IMR-90 (cell line): ENCODE measurements at places on chromosomes 1 and 21. TPM values are rescaled to one million over a fixed set of nuclear protein-coding genes. Genes with fewer than 3 reads are reported as not detected.

DNA sequence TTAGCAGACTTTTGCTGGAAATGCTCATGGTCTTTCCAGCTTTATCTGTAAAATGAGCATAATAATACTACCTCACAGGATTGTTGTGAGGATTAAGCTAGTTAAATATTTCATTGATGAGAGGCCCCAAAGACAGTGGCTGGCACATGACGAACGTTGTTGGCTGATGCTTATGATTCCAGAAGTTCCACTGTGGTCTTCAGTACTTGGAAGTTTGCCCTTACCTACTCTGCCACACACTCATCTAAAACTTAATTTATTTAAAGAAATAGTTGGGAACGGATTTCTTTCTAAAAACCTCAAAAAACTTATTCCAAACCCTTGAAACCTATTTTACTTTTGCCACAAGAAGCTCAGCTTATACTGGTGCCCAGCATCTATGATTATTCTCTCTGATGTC is 170.7 kb downstream of the DHRS3 start:
- peak overlapping the region; percentile 35; the same call in 1 of the 2 replicates for H3K27ac ChIP-seq
- peaks cover 2% of the 10 kb centered on the region; the same call in 1 of the 2 replicates for H3K36me3 ChIP-seq
- peaks cover 22% of the 10 kb centered on the region for H3K4me1 ChIP-seq
- DNase-seq = peak; percentile 79

DNA sequence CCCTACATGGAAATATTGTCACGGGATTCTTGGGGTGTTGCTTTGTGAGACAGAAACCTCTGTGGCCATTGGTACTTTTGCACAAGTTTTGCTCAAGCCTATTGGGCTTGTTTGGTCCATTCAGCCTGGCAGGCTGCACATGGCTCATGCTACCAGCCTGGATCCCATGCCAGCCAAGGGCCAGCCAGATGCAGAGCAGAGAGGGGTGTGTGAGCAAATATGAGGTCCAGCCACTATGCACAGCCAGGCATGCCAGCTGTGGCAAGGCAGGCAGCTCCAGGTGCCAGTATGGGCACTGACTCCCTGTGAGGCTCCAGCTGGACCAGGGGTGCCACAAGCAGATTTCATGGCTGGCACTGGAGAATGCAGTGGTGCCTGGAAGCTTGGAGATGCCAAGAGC is 6.7 kb upstream of the CHD1L start:
- DNase-seq = no peak
- H3K4me3 ChIP-seq = no peak overlapping the region
- no peak overlapping the region for H3K27ac ChIP-seq

GRCh38 chr1:201218409-201218808 is 27.8 kb downstream of the IGFN1 start:
- peaks cover 38% of the 10 kb centered on the region for H3K27me3 ChIP-seq
- no peak overlapping the region for H3K27ac ChIP-seq
- no peak for DNase-seq
- no peak overlapping the region for H3K4me3 ChIP-seq

- H3K27ac ChIP-seq = no peak overlapping the region
- peak; percentile 18 for DNase-seq
- no peak overlapping the region for H3K4me3 ChIP-seq
- no peaks in the 10 kb centered on the region for H3K4me1 ChIP-seq
- H3K36me3 ChIP-seq = no peaks in the 10 kb centered on the region
Measured at GRCh38 chr1:66176012-66176715, 357.8 kb upstream of the SGIP1 start.

DNA sequence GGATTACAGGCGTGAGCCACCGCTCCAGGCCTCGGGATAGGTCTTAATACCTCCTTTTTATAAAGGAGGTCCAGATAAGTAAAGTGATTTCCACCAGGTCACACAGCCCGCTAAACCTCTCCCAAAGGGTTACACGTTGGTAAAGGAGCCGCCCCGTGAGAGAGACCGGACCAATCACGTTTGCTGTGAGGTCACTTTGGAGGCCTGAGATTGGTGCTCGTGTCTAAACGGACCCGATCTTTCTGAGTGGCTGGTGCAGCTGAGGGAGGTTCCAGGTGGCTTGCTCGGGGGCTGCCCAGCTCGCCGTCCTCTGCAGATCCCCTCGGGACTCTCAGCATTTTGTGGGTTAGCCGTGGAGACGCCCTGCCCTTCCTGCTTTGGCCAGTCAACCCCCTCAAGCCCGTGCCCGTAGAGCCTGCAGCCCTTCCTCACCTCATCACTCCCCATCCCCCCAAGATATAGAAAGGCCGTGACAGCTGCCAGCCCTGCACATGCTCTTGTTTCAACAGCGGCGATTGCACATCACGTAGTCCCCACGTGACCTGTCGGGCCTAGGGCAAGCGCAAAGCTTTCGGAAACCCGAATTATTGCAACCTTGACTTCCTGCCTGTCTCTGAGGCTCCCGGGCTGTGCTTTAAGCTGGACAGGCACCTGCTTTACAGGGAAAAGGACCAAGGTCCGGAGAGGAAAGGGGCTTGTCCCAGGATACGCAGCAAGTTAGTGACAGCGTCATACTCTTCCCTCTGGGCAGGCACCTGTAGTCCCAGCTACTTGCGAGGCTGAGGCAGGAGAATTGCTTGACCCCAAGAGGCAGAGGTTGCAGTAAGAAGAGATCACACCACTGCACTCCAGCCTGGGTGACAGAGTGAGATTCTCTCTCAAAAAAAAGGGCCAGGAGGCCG is 5.0 kb upstream of the COA7 start:
- peak overlapping the region; percentile 42 for H3K27ac ChIP-seq
- peaks cover 8% of the 10 kb centered on the region for H3K4me1 ChIP-seq
- H3K36me3 ChIP-seq = no peaks in the 10 kb centered on the region
- H3K27me3 ChIP-seq = no peaks in the 10 kb centered on the region

- H3K36me3 ChIP-seq = no peaks in the 10 kb centered on the region
- no peak overlapping the region for H3K27ac ChIP-seq
- no peak for DNase-seq
- no peaks in the 10 kb centered on the region for H3K4me1 ChIP-seq
- no peaks in the 10 kb centered on the region for H3K27me3 ChIP-seq
Measured at GRCh38 chr1:102234753-102235359, 238.1 kb upstream of the OLFM3 start.

DNA sequence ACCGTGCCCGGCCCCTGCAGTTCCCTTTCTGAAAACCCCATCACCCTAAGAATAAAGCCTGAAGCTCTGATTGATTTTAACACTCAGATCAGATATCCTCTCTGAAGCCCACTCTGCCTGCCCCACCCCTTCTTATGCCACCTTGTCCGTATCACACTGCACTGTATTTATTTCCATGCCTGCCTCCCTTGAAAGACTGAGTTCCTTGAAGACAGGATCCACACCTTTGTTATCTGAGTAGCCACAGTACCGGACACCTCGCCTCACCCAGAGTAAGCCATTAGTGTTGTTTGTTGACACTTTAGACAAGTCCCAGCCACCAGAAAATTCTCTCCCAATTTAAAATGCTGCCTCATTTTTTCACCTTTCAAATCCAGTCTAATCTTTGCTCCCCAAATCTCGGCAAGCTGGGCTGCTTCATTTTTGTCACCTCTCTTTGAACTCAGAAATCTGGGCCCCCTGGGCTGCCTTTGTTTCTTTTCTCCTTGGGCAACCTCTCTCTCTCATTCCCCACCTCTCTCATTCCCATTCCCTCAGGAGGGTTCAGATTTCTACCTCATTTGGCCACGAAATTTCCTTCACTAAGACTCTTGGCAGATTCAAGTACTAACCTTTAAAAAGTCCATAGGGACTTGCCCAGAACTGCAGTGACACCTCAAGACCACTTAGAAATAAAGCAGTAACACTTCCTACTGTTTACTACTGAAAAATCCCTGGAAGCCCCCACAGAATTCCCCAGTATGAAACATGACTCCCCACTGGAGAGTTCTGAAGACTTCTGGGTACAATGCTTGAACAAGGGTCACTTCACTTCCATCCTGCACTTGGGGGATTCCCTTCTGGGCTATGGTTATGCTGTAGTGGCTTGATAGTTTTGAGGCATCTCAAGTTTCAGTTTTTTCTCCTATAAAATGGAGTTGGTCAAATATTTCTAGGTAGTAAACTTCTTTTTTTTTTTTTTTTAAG is 8.7 kb upstream of the PPP1R15B start:
- H3K4me3 ChIP-seq = no peak overlapping the region
- H3K27me3 ChIP-seq = no peaks in the 10 kb centered on the region
- H3K36me3 ChIP-seq = peaks cover 7% of the 10 kb centered on the region
- no peak overlapping the region for H3K27ac ChIP-seq
- DNase-seq = peak; percentile 22

DNA sequence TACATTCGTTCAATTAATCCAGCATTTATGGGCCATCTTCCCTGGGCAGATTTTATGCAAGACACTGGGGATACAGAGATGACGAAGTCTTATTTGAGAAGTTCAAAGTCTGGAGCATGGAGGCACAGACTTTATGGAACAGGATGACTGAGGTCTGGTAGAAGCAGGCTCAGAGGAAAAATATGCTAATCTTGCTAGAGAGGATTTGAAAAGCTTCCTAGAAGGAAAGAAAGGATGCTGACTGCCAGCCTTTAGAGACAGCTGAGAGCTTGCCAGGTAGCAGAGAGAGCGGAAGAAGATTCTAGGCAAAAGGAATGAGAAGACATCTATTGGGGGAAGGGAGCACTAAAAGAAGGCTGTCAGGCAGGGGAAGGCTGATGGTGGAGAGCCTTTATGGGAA is 75.5 kb upstream of the ATP5PO start:
- no peak overlapping the region for H3K4me3 ChIP-seq
- H3K36me3 ChIP-seq = no peaks in the 10 kb centered on the region
- H3K4me1 ChIP-seq = no peaks in the 10 kb centered on the region
- no peak overlapping the region for H3K27ac ChIP-seq
- no peak for DNase-seq

The CD244 gene
- total RNA-seq = not detected in 2 replicates

GRCh38 chr1:230986976-230987375 is 8.1 kb downstream of the ARV1 start:
- no peak overlapping the region for H3K27ac ChIP-seq
- H3K36me3 ChIP-seq = peaks cover 10% of the 10 kb centered on the region
- peaks cover 4% of the 10 kb centered on the region for H3K4me1 ChIP-seq
- DNase-seq = peak; percentile 78

The LCE1F gene
- not detected in 2 replicates for total RNA-seq

GRCh38 chr1:121445679-121446078 is 260.9 kb downstream of the SRGAP2C start:
- no peak overlapping the region for H3K4me3 ChIP-seq
- no peaks in the 10 kb centered on the region for H3K4me1 ChIP-seq
- H3K36me3 ChIP-seq = no peaks in the 10 kb centered on the region
- DNase-seq = no peak

GRCh38 chr1:156025876-156026275 is 5.1 kb upstream of the SSR2 start:
- no peak overlapping the region for H3K4me3 ChIP-seq
- 0 out of 2 replicates have a peak, but pooled peaks cover 1% of the 10 kb centered on the region for H3K4me1 ChIP-seq
- H3K27me3 ChIP-seq = no peaks in the 10 kb centered on the region
- H3K27ac ChIP-seq = no peak overlapping the region
- H3K36me3 ChIP-seq = no peaks in the 10 kb centered on the region

- H3K27me3 ChIP-seq = no peaks in the 10 kb centered on the region; the same call in 1 of the 2 replicates
- no peak for DNase-seq
- peaks cover 8% of the 10 kb centered on the region for H3K4me1 ChIP-seq
Measured at GRCh38 chr1:154465621-154466195, 36.3 kb upstream of the TDRD10 start.

DNA sequence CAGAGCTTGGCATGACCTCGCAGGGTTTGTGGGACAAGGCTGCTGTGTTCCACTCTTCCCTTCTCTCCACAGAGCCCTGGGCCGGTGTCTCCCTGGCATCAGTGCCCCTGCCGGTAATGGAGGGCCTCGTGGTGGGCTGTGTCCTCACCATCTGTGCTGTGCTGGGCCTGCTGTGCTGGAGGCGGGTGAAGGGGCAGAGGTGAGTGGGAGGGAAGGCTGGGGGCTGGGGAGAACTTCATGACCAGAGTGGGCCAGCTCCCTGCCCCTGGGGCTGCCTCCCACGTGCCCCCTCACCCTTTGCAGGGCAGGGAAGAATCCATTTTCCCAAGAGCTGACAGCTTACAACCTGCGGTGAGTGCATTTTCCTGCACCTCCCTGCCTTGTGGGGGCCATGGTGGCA is 12.0 kb upstream of the LGR6 start:
- no peaks in the 10 kb centered on the region for H3K36me3 ChIP-seq
- no peak overlapping the region for H3K27ac ChIP-seq
- peaks cover 81% of the 10 kb centered on the region for H3K27me3 ChIP-seq
- no peaks in the 10 kb centered on the region for H3K4me1 ChIP-seq
- DNase-seq = no peak
- H3K4me3 ChIP-seq = no peak overlapping the region
